ENCODE measurements at places on chromosomes 3 and 15.

- no peak for DNase-seq
Measured at GRCh38 chr15:46941241-46941640, 776.1 kb upstream of the SEMA6D start.

DNA sequence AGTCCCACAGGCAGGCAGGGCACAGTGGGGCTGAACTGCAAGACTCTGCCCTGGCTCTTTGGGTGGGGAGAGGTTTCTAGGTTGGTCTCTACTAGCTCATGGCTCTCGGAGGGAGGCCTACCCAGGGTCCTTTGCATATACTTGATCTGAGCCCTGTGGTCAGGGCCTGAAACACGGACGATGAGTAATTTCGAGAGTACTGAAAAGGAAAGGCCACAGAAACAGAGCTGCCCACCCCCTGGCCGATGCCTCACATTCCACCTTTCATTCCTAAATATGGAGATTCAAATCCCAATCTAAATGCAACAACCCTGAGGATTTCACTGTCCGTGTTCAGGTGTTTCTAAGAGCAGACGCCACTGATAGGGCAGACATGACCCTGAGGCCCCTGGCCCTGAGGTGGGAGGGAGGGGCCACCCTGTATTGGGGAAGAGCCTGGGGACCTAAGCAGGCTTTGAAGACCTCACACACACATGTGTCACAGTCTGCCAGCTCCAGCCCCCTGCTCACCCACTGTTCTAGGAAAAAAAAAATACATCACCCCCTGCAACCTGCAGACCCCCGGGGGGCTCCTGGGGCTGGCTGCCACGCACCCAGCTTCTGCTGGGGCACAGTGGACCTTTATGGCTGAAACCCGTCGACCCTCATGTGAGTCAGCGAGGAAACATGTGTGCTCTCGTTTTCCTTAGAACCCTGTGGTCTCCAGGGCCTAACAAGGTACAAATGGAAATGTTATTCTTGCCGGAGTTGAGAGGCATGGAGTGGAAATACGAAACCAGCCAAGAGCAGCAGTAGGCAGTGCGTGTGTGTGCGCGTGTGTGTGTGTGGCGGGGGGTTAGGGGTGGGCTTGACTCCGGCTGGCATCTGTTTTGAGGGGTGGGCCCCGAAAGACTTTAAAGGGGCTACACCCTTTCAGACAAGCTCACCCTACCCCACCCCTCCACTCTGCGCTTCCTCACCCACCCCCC lies 112.7 kb downstream of the CHSY1 start:
- DNase-seq: no peak

DNA sequence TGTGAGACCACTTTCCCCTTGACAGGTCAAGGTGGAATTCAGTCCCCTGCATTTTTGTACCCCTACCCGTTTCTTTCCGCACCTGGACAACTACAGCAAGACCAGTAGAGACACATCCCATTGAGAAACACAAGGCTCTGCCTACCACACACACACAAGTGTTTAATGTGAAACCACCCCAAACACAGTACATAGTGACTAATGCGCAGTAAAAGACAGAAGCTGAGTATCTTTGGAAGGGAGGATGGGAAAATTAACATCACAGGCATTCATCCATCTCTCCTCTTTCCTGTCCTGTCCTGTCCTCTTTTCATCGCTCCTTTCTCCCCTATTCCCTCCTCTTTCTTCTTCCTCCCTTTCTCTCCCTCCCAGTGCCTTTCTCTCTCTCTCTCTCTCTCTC lies 64.8 kb downstream of the SCN11A start:
- no peak for DNase-seq

- no peak for DNase-seq
Measured at GRCh38 chr15:39729500-39729899, 53.1 kb downstream of the FSIP1 start.

- no peak for DNase-seq
Measured at GRCh38 chr15:62071711-62072308, 5.0 kb downstream of the C2CD4A start.

- DNase-seq: no peak
Measured at GRCh38 chr3:5122741-5123706, 932 bp downstream of the ARL8B start.

- no peak for DNase-seq
Measured at GRCh38 chr3:50121072-50122032, 32.6 kb downstream of the RBM5 start.

GRCh38 chr3:18649666-18650363 lies 224.7 kb upstream of the SATB1 start:
- DNase-seq: no peak

- DNase-seq: no peak
Measured at GRCh38 chr3:118817748-118818165, 216.9 kb downstream of the IGSF11 start.

DNA sequence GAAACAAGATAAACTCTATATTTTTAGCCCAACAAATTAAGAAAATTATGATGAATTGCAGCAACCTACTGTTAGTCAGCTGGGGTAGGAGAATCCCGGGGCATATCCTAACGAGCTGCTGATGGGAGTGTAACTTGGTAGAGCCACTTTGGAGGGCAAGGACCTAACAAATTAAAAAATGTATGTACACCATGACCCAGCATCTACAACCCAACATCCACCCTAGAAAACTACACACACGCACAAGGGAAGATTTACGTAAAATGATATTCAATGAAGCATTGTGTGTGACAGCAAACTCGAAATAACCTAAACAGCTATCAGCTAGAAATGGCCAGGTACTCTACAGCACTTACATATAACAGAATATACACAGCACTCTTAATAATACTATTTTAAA lies 1.9 kb downstream of the BCL2A1 start:
- no peak for DNase-seq

DNA sequence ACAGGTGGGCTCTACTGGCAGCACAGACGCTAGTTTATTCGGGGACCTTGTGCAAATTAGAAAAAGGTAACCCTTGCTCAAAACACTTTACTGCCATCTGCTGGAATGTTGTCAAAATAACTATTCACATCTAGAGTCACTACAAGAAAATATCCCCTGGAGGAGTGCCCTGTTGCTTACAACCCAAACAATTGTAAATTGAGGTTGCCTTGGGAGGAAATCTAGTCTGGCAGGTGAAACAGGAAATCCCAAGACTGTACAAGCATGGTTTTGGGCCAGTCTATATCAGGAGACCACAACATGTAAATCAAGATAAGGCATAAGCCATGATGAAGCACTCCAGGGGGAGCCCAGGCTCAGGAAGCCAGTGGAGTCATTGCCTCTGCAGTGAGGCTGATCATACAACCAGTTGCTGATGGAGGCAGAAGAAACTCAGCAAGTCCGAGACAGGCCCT lies 136.8 kb upstream of the ACP3 start:
- DNase-seq: no peak

DNA sequence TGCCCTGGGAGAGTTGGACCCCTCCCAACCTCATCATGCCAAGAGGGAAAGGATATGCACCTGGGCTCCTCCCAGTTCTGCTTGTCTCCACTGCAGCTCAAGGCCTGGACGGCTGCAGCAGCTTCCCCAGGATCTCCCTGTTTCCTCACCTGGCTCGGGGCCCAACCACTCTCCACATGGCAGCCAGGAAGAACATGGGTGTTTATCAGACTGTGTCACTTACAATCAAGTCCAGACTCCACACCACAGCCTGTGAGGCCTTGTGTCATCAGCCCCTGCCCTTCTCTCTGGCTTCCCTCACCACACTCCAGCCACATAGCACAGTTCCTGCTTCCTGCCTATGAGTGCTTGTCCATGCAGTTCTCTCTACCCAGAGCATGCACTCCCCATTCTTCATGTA lies 534.4 kb downstream of the EPHB1 start:
- DNase-seq: no peak

GRCh38 chr3:162338514-162338913 lies 841.9 kb downstream of the OTOL1 start:
- no peak for DNase-seq

- no peak for DNase-seq
Measured at GRCh38 chr3:1421577-1421976, 328.8 kb downstream of the CNTN6 start.

GRCh38 chr3:1600206-1600605 lies 498.5 kb upstream of the CNTN4 start:
- no peak for DNase-seq

- DNase-seq: no peak
Measured at GRCh38 chr3:73061416-73061815, at the start of gene EBLN2. Gene EBLN2 (plus strand): TSS chr3:73061659. CDS start chr3:73062082, 423 bp downstream.

DNA sequence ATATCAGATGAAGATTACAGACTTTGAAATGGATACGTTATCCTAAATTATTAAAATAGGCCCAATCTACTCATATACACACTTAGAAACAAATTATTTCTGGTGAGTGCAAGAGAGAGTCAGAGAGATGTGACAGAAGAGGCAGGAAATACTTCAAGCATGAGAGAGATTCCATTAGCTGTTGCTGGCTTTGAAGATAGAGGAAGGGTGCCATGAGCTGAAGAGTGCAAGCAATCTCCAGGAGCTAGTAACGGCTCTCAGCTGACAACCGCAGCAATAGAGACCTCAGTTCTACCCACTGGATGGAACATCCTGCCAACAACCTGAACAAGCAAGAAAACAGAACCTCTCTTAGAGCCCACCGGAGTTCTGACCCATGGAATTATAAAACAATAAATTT lies 270.7 kb upstream of the SLITRK3 start:
- no peak for DNase-seq

DNA sequence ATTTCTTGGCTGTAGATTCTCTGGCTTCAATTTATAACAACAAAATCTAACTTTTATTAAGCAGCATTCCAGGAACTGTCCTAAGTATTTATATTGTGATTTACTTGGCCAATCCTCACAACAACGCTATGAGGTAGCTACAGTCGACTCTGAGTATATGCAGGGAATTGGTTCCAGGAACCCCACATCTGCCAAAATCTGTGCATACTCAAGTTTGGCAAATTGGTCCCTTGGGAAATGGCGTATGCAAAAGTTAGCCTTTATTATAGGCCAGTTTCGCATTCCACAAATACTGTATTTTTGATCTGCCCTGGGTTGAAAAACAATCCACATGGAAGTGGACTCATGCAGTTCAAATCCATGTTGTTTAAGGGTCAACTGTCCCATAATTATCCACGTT lies 53.9 kb downstream of the RAP2B start:
- DNase-seq: no peak

DNA sequence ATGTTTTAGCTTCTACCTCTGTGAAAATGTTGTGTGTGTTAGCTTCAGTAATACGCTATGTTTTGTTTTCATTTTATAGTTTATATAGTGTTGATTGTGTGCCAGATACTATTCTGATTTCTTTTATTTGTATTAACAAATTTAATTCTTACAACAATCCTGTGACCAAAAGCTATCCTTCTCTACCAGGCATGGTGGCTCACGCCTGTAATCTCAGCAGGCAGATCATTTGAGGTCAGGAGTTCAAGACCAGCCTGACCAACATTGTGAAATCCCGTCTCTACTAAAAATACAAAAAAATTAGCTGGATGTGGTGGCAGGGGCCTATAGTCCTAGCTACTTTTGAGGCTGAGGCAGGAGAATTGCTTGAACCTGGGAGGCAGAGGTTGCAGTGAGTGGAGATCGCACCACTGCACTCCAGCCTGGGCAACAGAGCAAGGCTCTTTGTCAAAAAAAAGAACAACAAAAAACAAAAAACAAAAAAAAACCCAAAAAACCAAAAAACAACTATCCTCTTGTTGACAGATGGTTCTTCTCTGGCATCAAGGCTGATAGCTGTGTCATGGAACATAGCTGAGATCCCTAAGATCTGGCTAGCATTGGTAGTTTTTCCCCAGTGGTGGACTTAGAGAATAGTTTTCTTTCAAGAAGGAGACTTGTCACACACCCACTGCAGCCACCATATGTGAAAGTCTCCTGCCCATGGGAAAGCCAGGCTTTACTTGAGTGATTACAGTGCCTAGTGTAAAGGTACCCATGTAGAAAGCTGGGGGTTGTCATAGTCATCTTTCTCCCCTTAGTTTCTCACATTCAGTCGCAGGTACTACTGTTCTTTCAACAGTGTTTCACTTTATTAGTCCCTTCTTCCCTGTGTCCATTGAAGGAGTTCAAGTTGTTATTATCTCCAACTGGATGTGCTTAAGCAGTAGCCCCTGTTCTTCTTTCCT lies 116.5 kb downstream of the UBE2E2 start:
- no peak for DNase-seq

DNA sequence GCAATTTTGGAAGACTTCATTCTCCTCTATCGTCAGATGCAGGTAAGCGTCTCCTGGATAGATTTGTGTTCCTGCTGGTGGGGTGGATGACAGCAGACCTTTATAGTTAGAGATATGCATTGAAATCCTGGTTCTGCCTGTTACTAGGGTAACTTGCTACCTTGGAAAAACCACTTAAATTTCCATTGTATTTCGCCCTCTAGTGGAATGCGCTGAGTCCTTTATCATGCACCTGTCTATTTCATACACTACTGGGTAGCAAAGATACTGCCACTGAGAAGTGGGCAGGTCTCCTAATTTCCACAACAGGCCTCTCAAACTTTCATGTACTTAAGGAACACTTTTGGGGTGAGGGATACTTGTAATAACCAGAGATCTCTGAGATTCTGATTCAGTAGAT lies 209.5 kb upstream of the SUCLG2 start:
- DNase-seq: no peak

GRCh38 chr3:124413989-124414598 lies 316.2 kb upstream of the UMPS start:
- no peak for DNase-seq

- DNase-seq: no peak
Measured at GRCh38 chr3:192244591-192244990, 482.8 kb downstream of the FGF12 start.

- no peak for DNase-seq
Measured at GRCh38 chr3:72102112-72102616, 317.2 kb upstream of the PROK2 start.

DNA sequence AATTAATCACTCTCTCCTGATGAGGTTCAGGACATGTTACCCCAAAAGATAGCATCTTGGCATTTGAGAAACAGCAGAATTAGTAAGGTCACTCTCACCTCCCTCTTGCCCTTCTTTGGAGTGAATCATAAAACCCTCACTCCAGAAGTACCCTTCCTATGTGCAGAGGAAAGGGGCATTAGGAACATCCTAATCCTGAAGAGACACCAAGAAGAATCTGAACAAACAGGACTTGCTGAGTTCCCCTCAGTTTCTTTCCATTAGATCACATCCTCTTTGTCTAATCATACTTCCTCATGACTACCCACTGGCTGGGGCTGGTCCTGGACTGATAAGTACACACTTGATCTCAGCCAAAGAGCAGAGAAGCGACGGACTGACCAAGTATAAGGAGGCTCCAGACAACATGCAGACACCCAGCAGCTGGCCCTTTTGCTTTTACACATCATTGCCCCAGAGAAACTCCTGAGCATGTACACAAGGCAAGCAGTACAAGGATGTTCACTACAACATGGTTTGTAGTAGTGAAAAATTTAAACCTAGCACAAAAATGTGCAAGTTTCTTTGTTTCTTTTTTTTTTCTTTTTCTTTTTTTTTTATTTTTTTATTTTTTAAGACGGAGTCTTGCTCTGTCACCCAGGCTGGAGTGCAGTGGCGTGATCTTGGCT lies 15.0 kb upstream of the TM6SF1 start:
- DNase-seq: no peak

DNA sequence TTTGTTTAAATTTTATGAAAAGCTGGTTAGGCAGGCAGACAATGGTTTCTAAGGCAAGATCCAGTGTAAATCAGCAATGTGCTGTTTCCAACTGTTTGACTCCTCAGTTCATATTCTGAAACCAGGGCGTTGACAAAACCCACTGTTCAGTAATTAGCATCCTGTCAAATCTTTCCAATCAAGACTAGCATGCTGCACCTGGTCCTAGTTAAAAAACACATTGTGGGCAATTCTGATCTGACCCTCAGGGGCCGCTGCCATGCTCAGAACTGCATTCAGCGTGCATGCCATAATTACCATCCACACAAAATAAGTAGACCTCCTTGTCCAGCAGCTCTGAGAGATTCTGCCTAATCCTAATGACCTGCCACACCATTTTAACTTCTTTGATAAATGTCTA lies 20.9 kb upstream of the RBP1 start:
- DNase-seq: no peak

Measured in RWPE2 (cell line).